ENCODE measurements at places on chromosomes 7 and 10.

- no peak for DNase-seq
Observed at GRCh38 chr7:156318926-156319325, 321.6 kb upstream of the RNF32 start.

- DNase-seq, result peak; percentile 22
Observed at GRCh38 chr7:30330134-30331111, 46.0 kb downstream of the ZNRF2 start.

- no peak for DNase-seq
Observed at GRCh38 chr10:93671042-93671441, 31.4 kb downstream of the FRA10AC1 start.

GRCh38 chr10:125802131-125802530, 20.9 kb downstream of the UROS start:
- DNase-seq, result no peak

GRCh38 chr10:28946479-28946878, 269.2 kb downstream of the BAMBI start:
- DNase-seq, result no peak

GRCh38 chr7:31603046-31603445, 84.0 kb upstream of the PPP1R17 start:
- no peak for DNase-seq

Measured in stimulated activated naive CD8-positive, alpha-beta T cell treated with anti-CD3 and anti-CD28 coated beads, Interleukin-15, amount 100 ng/mL, for 72 hours (primary cell).